Stimulated activated CD4-positive, alpha-beta T cell treated with anti-CD3 and anti-CD28 coated beads, Interleukin-1b, Interleukin-23, amount 100 ng/mL, for 1 hour (primary cell): ENCODE measurements at places on chromosomes 4 and X.

DNA sequence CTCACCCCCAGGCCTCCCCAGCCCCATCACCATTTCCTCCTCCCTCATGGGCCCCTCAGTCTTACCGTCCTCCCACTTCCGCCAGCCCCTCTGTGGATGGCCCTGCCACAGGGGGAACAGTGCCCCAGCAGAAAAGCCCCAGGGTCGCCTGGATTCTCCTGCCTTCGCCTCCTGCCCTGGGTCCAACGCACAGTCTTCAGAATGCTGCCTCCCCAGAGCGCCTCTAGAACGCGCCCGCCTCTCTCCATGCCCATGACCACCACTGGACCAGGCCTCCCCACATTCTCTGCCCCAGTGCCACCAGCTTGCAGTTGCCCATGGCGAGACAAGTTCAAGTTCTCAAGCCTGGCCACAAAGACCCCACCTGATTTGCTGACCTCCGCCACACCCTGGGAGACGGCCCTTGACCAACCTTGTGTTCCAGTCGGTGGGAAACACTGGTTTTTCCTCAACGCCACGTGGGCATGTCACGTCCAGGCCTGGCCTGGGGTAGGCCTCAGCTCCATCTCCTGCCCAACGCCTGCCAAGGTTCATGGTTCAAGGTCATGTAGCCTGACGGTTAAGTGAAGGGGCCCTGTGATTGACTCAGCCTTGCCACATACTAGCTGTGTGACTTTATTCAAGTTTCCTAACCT, 634 bp upstream of the PLXNB3 start:
- no peak for DNase-seq

DNA sequence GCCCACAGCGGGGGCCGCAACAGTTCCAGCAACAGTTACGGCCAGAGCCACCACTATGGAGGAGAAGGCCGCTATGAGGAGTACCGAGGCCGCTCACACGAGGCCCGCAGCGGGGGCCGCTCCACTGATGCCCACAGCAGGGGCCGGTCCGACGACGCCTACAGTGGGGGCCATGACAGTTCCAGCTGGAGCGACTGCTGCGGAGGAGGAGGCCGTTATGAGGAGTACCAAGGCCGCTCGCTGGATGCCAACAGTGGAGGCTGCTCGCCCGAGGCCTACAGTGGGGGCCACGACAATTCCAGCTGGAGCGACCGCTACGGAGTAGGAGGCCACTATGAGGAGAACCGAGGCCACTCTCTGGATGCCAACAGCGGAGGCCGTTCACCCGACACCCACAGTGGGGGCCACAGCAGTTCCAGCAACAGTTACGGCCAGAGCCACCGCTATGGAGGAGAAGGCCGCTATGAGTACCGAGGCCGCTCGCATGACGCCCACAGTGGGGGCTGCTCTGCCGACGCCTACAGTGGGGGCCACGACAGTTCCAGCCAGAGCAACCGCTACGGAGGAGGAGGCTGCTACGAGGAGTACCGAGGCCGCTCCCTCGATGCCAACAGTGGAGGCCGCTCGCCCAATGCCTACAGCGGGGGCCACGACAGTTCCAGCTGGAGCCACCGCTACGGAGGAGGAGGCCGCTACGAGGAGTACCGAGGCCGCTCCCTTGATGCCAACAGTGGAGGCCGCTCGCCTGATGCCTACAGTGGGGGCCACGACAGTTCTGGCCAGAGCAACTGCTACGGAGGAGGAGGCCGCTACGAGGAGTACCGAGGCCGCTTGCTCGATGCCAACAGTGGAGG, 1.7 kb downstream of the RBMXL3 start:
- no peak for DNase-seq

DNA sequence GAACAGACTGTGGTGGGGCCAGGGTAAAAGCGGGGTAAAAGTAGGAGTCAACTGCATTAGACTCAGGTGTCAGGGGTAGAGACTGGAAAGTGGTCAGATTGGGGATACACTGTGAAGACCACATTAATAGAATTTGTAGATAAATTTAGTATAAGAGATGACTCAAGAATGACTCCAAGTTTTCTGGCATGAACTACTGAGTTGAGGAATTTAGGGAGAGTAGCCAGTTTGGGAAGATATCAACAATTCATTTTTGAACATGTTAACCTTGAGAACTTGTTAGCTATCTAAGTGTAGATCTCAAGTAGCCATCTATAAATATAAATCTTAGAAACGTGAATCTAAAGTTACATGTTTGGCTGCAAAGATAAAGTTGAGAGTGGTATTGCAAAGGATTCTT, 206.9 kb upstream of the HCCS start:
- no peak for DNase-seq

- DNase-seq: no peak
These were observed 131.9 kb downstream of the ANXA5 start for GRCh38 chr4:121564840-121565375.

DNA sequence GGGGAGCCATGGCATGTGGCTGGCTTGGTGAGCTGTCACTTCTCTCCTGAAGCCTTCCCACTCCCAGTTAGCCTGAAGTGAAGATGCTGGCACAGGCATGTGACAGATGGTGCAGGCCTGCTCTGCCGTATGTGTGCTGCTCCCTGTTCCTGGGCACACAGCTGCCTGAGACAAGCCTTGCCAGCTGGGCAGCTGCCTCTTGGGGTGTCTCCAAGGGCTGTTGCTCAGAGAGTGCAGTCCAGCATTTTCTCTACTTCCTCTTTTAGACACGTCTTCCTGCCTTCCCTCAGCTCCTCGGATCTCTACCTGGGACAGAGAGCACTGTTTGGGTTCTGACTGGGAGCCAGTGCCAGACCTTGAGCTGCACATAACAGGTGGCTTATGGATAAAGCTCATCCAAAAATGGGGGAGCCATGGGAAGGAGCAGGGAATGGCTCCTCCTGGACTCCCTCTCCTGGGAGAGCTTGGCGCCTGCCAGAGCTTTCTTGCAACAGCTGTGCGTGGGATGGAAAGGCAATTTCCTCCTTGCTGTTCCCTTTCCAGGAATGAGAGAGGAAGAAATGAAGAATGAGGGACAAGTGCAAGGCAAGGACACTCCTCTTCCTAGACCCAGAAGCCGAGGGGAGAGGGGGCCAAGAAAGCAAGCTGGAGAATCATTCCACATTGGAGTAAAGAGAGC, 132.9 kb downstream of the MSL3 start:
- DNase-seq: no peak

DNA sequence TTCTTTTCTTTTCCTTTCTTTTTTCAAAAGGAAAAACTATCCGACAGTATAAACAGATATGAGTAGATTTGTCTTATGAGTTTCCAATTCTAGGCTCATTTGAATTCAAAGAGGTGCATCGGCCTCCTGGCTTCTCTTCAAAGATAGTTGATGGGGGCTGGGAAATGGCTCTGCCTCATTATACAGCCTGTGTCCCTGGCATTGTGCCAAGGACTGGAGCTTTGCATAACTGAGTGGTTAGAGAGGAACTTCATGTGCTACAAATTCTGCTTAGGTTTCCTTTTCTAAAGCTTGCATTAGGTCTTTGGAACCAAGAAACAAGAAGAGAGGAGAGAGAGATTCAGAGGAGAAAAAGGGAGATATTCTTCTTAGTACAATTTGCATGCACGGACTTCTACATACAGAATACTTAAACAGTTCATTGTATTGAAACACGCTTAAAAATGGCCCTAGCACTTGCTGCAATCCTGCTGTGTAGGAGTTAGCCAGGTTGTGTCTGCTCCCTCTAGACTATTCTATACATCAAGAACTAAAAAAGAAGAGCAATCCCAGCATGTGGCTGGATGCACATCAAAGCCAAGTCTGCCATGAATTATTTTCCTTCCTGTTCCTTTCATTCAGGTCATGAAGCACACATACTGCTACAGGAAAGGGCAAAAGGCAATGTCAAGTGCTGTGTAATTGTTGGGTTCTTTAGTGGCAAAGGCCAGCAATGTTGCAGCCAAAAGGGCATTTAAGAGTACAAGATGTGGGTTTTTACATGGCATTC, 70.9 kb downstream of the INTS12 start:
- DNase-seq: no peak
